WERI-Rb-1 (cell line): ENCODE measurements at places on chromosomes 5 and 9.

DNA sequence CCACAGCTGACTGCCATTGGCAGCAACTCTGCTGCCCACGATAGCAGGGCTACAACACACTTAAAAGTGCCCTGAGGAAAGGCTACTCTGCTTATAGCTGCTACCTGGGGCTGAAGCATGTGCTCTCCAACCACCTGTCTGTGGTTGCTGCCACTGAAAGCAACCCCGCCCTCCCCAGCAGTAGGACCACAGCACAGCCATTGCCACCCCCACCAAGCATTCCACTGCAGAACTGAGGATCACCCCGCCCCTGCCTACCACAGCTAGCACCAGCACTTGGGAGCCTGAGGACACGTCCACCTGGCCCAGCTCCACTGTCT is 85.8 kb downstream of the LPAR1 start:
- DNase-seq = no peak

DNA sequence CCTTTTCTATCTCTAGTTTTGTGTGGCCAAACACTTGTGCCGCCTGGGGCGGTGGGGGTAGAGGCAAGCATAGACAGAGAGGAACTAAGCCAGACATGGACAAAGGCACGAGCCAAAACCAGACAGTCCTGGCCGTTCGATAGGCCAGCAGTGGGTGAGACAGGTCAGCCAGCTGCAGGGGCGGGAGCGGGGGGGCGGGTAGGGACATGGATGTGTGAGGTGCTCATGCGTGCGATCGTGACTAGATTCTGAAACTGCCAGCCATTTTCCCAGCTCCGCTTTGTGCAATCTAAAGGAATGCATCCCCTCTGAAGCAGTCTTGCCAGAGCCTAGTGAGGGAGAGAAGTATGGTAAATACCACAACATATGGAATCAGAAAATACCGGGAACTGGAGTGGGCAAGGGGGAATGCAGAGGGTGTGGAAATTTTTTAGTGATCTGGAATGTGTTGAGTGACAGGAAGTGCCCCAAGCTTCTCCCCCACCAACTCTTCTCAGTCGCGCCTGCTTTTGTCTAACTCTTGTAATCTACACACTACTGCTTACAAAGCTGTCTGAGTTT is 111.9 kb downstream of the NR6A1 start:
- DNase-seq = peak; percentile 90

DNA sequence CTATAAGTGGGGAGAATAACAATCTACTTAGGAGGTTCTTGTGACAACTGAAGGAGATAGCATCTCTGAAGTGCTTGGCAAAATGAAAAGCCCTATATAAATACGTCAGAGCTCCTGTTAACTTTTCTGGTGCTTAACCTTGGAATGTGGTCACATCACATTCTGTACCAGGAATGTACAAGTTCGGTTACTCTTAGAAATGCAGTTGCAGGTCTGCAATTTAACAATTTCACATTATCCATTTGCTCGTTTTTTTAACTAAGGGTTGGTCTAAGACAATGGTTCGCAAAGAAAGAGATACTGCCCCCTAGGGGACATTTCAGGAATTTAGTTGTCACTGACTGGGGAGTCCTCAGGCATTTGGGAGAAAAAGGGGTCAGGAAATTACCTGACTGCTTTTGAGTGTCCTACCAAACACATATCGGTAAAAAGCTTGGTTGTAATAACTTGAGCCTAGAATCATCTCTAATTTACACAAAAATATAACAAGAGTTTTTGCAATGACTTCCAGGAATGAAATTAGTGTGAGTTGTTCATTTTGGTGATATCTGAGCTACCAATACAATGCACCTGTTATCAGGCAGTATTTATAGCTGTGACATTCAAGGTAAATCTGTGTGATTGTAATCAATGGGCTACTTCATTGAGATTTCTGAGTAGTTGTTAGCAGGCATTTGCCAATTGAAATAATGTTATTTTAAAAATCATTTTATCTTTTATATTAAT is 5.4 kb upstream of the HBEGF start:
- peak; percentile 53 for DNase-seq

DNA sequence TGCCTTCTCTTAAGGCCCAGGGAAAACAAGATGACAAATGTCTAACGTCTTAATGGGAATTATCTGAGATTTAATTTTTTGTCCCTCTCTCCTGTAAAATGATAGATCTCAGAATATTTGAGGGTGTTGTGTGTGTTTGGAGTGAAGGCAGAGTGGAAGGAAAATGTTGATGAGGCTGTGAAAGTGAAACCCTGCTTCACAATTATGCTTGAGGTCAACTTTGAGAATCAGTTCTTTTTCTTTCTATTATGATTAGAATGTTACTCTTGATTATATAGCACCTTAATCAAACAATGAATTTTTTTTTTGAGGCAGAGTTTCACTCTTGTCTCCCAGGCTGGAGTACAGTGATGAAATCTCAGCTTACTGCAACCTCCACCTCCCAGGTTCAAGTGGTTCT is 5.5 kb upstream of the LOX start:
- no peak for DNase-seq

DNA sequence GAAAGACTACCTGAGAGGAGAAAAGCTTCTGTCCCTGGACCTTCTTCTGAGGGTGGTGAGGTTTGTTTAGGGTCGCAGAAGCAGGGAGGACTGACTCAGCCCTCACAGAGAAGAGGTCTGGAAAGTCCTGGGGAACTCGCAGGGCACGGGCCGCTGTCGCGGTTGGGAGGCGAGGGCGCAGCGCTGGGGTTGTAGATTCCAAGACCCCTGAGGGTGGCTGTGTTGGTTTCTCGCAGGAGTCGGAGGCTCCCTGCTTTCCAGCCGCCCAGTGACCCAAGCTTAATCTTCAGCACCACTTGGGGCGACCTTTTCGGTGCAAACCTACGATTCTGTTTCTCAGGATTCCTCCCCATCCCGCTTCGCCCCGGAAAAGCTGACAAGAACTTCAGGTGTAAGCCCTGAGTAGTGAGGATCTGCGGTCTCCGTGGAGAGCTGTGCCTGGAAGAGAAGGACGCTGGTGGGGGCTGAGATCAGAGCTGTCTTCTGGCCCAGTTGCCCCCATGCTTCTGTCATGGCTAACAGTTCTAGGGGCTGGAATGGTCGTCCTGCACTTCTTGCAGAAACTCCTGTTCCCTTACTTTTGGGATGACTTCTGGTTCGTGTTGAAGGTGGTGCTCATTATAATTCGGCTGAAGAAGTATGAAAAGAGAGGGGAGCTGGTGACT is 482 bp downstream of the SLC27A6 start:
- no peak for DNase-seq

DNA sequence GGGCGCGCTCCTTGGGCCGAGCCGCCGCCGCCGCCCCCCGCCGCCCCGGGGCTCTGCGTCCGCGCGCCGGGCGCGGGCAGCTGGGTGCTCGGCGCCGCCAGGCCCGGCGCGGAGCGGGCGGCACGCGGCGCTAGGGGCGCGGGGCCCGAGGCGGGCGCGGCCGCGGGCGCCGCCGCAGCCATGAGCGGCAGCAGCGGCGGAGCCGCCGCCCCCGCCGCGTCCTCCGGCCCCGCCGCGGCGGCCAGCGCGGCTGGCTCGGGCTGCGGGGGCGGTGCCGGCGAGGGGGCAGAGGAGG is 351 bp downstream of the TRIO start:
- DNase-seq = no peak

GRCh38 chr5:14614490-14614889 is 32.9 kb downstream of the OTULINL start:
- no peak for DNase-seq

DNA sequence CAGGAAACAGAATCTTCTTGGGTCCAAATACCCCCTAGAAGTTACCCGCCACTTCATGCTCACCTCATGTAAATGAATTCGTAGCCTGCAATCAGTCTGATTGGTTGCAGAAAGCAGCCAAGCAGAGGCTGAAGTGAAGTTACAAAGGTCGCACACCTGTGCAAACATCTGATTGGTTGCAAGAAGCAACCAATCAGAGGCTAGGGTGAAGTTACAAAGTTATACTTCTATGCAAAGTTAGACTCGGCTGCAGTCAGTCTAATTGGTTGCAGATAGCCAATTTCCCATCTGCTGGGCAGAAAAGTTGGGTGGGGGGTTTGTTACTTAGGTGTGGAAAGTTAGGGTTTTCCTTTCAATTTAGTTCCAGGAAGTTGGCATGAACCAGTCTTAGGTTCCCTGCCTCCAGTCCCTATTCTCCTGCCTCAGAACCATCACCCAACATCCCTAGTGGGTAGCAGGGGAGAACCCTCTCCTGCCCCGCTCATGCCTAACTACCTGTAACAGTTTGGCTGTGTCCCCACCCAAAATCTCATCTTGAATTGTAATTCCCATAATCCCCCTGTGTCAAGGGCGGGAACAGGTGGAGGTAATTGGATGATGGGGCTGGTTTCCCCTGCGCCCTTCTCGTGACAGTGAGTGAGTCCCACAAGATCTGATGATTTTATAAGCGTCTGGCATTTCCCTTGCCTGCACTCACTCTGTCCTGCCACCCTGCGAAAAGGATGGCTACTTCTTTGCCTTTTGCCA is 1.2 kb upstream of the RUSC2 start:
- DNase-seq = no peak

DNA sequence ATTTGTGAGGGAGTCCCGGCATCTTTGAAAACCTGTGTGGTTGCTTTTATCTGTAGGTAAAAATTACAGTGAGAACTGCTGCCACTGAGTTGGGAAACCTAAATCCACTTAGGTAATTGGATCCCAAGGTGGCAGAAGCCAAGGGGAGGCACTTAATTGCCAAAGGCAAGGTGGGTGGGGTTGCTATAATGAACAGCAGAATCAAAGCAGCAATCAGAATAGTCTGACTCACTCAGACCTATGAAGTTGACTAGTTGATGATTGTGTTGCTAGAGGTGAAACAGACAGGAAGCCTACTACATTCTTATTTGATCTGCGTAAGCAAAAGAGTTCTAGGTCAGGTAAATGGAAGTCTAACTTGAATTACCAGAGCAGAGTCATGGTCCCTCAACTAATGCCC is 17.3 kb upstream of the BICD2 start:
- DNase-seq = no peak

- DNase-seq = no peak
These were observed 153.6 kb downstream of the MSX2 start for GRCh38 chr5:174877987-174878386.

GRCh38 chr5:3657364-3658022 is 61.9 kb downstream of the IRX1 start:
- DNase-seq = no peak

DNA sequence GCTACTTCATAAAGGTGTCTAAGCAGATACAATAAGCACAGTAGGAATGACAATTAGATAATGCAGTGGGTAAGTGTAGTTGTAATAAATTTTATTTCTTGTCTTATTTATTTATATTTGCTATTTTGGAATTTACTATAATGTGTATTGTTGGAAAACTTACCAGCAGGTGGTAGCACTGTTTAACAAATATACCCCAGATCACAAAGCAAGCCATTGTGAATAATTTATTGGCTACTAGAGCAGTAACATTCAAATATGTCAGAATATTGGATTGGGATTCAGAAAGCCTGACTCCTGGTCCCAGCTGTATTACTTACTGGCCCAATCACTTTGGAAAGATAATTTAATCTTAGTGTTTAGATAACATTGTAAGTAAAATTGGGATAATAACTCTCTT is 78.0 kb downstream of the ISOC1 start:
- DNase-seq = no peak

DNA sequence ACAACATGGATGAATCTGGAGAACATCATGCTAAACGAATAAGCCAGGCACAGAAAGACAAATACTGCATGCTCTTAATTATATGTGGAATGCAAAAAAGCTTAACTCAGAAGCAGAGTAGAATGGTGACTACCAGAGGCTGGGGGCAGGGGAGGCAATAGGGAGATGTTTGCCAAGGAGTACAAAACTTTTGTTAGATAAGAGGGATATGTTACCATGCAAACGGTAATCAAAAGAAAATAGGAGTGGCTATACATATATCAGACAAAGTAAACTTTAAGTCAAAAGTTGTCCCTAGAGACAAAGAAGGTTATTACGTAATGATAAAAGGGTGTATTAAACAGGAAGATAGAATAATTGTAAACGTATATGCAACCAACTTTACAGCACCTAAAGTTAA is 17.8 kb upstream of the BTNL3 start:
- no peak for DNase-seq

- no peak for DNase-seq
These were observed 4.7 kb downstream of the TLE1 start for GRCh38 chr9:81684635-81685034.

DNA sequence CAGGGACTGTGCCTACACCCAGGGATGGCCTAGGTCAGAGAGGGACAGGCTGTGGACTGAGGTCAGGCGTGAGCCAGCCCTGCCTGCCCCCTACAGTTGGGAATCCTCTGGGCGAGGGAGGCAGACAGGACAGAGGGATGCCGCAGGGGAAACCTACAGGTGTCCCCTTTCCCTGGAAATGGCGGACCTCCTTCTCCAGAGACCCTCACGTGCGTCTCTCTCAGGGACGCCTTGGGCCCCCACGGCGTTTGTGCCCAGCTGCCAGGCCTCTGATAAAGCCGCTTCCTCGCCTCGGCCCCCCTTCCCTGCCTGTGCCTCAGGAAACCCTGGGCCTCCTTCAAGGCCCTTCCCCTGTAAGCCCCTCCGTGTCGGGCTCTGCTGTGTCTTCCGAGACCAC is 129.3 kb downstream of the RXRA start:
- no peak for DNase-seq

DNA sequence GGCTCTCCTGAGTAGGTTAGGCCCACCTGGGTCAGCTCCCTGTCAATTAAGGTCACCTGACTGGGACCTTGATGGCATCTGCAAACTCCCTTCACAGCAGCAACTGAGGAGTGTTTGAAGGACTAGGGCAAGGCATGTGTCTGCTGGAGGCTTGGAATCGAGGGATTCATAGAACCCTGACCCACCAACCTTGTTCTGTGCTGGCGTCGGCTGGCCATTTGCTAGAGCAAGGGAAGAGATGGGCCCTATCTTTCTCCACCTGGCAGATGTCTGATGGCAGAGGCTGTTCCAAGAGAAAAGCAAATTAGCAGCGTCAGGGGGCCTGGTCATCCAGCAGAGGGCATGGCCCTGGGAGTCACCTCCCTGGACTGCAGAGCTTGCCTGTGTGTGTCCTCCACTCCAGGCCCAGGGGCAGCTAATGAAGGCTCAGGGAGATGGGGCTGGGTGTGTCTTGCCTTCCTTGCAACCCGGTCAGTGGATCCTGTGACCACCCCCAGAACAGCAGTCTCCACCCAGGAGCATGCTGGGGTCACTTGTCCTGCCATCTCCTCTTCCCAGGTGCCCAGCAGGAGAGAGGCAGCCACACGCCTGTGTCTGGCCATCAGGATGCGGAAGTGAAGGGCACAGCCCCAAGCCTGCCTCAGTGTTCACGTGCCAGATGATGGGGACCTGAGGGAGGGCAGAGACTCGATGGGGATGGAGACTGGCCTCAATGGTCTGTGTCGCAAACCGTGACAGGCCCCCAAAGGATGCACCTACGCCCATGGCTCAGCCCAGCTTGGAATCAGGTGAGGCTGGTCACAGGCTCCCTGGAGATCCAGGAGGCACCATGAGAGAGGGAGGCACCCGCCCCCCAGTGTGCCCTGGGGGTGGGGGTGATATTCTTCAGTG is 53.9 kb downstream of the BARX1 start:
- DNase-seq = peak; percentile 6

DNA sequence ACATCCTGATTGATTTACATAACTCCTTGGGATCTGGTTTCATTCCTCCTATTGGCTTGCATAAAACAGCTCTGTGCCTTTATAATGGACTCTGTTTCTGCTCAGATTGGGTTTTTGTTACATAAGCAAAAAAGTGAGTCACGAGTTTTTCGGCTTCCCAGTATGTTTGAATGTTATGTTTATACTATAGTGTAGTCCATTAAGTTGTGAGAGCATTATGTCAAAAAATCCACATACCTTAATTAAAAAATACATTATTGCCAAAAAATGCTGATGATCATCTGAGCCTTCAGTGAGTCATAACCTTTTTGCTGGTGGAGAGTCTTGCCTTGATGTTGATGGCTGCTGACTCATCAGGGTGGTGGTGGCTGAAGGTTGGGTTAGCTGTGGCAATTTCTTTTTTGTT is 144.6 kb downstream of the CCDC171 start:
- no peak for DNase-seq
